ENCODE measurements at places on chromosomes 11 and 22. TPM values are rescaled to one million over a fixed set of nuclear protein-coding genes. Genes with fewer than 3 reads are reported as not detected.
A peak's percentile ranks its signal among the peaks of the same experiment; 100 is the strongest.

Gene SYT9
- total RNA-seq = 0.05 TPM

Gene RAB1B
- total RNA-seq = 80.8 TPM

Gene ANGPTL5
- not detected for total RNA-seq

Gene ASCL2
- 2.5 TPM for total RNA-seq

Gene DERL3
- 2.9 TPM for total RNA-seq

Gene MMP7
- 3.3 TPM for total RNA-seq

Gene ZFP91
- 35.8 TPM for total RNA-seq

Gene GRAMD1B
- 15.6 TPM for total RNA-seq

Gene LARGE2
- 3.5 TPM for total RNA-seq

Gene GGTLC3
- total RNA-seq = not detected

Gene CCDC116
- total RNA-seq = 0.09 TPM

Gene OAF
- total RNA-seq = 4.9 TPM

DNA sequence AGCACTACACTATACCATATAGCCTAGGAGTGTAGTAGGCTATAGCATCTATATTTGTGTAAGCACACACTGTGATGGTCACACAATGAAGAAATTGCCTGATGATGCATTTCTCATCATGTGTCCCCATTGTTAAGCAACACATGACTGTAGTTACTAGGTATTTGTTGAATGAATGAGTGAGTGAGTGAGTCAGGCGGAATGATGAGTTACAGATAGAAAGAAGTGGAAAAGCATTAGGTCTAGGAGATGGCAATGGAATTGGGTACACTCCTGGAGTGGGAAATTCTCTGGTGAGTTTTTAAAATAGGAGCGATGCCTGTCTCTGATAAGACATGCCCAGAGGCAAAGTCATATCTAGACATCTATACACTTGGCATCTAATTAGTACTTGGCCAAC, 160.5 kb upstream of the TBCEL start:
- no peaks in the 10 kb centered on the region for H3K4me1 ChIP-seq
- no peak for DNase-seq
- no peak overlapping the region for H3K4me3 ChIP-seq
- no peak overlapping the region for H3K27ac ChIP-seq
- no peaks in the 10 kb centered on the region for H3K36me3 ChIP-seq

DNA sequence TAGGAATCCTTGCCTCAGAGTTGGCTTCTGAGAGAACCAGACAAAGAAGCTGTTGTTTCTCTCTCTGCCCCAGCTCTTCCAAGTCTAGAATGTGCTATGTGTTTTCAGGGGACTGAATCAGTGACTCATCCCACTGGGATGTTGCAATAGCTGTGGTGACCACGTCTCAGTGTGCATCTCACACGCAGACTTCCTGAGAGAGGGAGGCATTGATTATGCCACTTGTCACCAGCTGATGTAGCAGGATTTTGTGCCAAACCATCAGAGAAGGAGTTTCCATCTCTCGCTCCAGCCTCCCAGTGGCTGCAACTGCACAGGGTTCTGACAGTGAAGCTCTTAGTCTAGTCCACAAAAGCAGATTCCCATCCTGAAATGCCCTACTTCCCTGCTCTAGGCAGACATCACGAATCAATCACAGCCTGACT, 455.8 kb downstream of the MIAT start:
- no peaks in the 10 kb centered on the region for H3K4me1 ChIP-seq
- no peak overlapping the region for H3K4me3 ChIP-seq
- no peaks in the 10 kb centered on the region for H3K27me3 ChIP-seq
- DNase-seq = no peak
- H3K27ac ChIP-seq = no peak overlapping the region

GRCh38 chr11:69889400-69890318, 70.4 kb upstream of the FGF3 start:
- no peak overlapping the region for H3K27ac ChIP-seq
- H3K4me1 ChIP-seq = no peaks in the 10 kb centered on the region
- peaks cover 7% of the 10 kb centered on the region for H3K27me3 ChIP-seq
- no peak overlapping the region for H3K4me3 ChIP-seq

DNA sequence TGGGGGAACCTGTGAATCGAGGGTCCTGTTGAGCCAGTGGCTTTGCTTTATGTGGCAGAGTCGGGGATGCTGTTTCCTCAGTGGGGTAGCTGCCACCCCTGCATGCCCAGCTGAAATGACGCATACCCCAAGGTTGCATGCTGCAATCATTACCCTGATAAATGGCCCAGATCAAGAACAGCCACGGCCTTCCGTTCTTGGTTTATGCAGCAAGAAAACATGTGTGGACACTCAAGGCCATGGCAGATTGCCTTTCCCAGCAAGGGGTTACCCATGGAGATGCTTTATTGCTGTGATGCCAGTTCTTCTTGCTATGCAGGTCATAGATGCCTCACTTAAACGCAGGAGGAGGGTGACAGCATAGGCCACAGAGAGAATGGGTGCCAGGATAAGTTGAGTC, 14.3 kb upstream of the SREBF2 start:
- no peak for DNase-seq
- H3K4me3 ChIP-seq = no peak overlapping the region
- H3K4me1 ChIP-seq = no peaks in the 10 kb centered on the region
- no peaks in the 10 kb centered on the region for H3K27me3 ChIP-seq
- no peak overlapping the region for H3K27ac ChIP-seq
- peaks cover 57% of the 10 kb centered on the region for H3K36me3 ChIP-seq

GRCh38 chr11:62788991-62789390, 1.8 kb downstream of the TMEM179B start:
- peaks cover 39% of the 10 kb centered on the region for H3K4me1 ChIP-seq
- no peak overlapping the region for H3K4me3 ChIP-seq
- DNase-seq = no peak
- H3K27me3 ChIP-seq = no peaks in the 10 kb centered on the region
- peak overlapping the region; percentile 11 for H3K27ac ChIP-seq

GRCh38 chr22:31945971-31946680, 1.8 kb downstream of the YWHAH start:
- no peak overlapping the region for H3K27ac ChIP-seq
- H3K4me1 ChIP-seq = peaks cover 26% of the 10 kb centered on the region
- H3K27me3 ChIP-seq = no peaks in the 10 kb centered on the region

GRCh38 chr22:46769191-46769675, 6.8 kb downstream of the TBC1D22A start:
- H3K4me1 ChIP-seq = peaks cover 23% of the 10 kb centered on the region
- no peak for DNase-seq
- H3K4me3 ChIP-seq = no peak overlapping the region
- H3K36me3 ChIP-seq = peaks cover 10% of the 10 kb centered on the region

DNA sequence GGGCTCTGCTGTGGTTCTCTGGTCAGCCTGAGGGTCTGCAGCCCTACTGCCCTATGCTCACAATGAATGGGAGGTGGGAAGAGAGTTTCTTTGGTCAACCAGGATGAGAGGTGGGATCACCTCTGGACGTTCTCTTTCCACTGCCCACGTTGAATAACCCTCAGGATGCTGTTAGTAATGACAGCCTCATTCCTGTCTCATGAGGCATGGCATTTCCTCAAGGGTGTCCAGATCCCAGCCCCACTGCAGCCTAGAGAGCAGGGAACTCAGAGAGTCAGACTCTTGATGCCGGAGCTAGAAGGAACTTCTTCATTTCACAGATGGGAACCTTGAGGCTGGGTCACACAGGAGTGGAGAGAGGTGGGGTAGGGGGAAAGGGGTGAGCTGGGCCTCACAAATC, 196.0 kb downstream of the CEP164 start:
- H3K36me3 ChIP-seq = no peaks in the 10 kb centered on the region
- no peaks in the 10 kb centered on the region for H3K27me3 ChIP-seq
- no peak for DNase-seq
- H3K4me3 ChIP-seq = no peak overlapping the region
- H3K27ac ChIP-seq = no peak overlapping the region
- H3K4me1 ChIP-seq = peaks cover 15% of the 10 kb centered on the region

DNA sequence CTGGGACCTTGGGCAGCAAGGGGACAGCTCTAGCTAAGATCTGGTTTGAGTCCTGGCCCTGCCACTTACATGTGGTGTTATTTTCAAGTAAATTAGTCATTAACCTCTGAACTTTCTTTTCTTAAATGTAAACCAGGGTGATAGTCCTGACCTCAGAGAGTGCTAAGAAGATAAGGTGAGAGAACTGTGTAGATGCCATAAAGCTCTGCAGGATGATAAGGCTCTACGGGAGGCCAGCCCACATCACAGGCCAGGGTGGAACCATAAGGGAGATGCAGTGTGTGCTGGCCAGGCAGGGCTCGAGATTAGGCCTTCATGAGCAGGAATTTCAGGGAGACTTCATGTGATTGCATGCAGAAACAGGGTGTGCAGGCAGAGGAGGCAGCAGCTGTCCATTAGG, 24.2 kb downstream of the NECTIN1 start:
- H3K36me3 ChIP-seq = no peaks in the 10 kb centered on the region
- H3K27me3 ChIP-seq = peaks cover 11% of the 10 kb centered on the region
- no peak overlapping the region for H3K4me3 ChIP-seq
- peaks cover 5% of the 10 kb centered on the region for H3K4me1 ChIP-seq

DNA sequence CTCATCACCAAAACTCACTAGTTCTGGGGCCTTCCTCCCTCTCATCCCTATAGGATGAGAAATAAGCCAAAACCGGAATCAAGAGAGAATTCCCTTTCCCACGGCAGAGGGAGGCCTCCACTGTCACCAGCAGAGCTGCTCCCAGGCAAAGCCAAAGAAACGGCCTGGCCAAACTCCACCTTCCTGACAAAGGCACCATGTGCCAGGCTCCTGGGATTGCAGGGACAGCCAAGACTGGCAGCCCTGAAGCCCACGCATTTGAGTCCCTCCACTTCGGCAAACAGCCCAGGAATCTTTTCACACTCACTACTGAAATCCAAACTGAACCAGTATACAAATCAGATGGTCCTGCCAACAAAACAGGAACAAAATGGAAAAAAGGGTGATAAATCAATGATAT, 6.1 kb downstream of the SMCO4 start:
- no peak overlapping the region for H3K4me3 ChIP-seq
- no peak overlapping the region for H3K27ac ChIP-seq
- peaks cover 26% of the 10 kb centered on the region for H3K4me1 ChIP-seq

- H3K27ac ChIP-seq = no peak overlapping the region
- H3K4me3 ChIP-seq = no peak overlapping the region
- peaks cover 2% of the 10 kb centered on the region for H3K27me3 ChIP-seq
Observed at GRCh38 chr11:3609416-3610265, 32.2 kb downstream of the ART5 start.

GRCh38 chr11:33863418-33864172, 28.3 kb downstream of the LMO2 start:
- peaks cover under 1% of the 10 kb centered on the region for H3K4me1 ChIP-seq
- peaks cover 43% of the 10 kb centered on the region for H3K27me3 ChIP-seq
- DNase-seq = no peak
- H3K36me3 ChIP-seq = no peaks in the 10 kb centered on the region
- H3K4me3 ChIP-seq = no peak overlapping the region

GRCh38 chr11:119763071-119763728, 34.2 kb upstream of the NECTIN1 start:
- H3K4me1 ChIP-seq = no peaks in the 10 kb centered on the region
- no peak overlapping the region for H3K27ac ChIP-seq
- no peak overlapping the region for H3K4me3 ChIP-seq
- DNase-seq = no peak

DNA sequence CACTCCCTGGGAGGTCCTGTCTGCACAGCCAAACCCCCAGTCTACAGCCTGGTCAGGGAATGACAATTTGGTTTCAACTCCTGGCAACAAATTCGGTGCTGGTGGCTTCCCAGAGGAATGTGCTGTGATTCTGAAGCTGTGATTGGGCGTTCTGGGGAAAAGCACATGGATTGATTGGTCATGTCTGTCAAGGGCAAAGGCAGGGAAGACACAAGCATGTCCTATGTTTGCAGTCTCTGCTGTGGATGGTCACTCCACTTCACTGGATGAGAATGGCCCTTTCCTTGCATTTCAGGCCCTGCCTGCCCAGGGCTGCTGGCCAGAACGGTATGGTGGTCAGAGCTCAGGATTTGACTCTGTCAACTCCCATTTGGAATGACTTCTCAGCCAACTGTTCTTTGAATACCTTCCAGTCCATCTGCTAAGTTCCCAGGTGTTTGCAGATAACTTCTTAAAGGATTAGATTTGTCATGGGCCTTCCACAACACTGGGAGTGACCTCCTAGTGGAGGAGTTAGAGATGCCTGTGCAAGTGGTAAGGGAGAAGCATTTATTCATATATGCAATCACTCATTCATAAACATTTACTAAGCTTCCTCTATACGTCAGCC, 42.7 kb downstream of the SGSM1 start:
- H3K36me3 ChIP-seq = no peaks in the 10 kb centered on the region
- no peak overlapping the region for H3K27ac ChIP-seq
- H3K4me3 ChIP-seq = no peak overlapping the region
- DNase-seq = no peak

- H3K27me3 ChIP-seq = no peaks in the 10 kb centered on the region
- H3K4me3 ChIP-seq = no peak overlapping the region
- no peak overlapping the region for H3K27ac ChIP-seq
- H3K36me3 ChIP-seq = no peaks in the 10 kb centered on the region
Observed at GRCh38 chr11:87463486-87464102, 425.9 kb downstream of the TMEM135 start.

DNA sequence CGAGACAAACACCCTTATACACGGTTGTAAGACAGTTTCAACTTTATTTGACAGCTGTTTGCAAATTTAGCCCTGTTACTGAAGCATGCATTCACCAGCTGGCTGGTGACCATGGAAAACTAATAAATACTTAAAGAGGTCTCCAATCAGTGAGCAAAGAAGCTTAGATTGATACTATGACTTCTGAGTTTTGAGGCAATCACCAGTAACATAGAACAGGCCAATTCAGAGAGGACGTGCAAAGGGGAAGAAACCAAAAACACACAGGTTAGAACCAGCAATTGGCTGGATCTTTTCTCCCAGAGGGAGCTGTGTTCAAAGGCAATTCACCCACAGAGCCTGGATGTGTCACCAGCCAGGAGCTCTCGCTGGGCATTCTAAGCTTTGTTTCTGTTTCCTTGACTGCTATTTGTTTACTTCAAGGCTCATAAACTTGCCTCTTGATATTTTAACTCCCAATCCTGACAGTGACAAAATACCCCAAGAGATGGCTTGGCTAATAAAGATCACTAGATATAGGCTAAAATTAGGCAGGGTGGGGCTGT, 113.6 kb upstream of the MTMR2 start:
- H3K36me3 ChIP-seq = no peaks in the 10 kb centered on the region
- no peaks in the 10 kb centered on the region for H3K27me3 ChIP-seq
- no peaks in the 10 kb centered on the region for H3K4me1 ChIP-seq
- DNase-seq = no peak
- H3K4me3 ChIP-seq = no peak overlapping the region

- DNase-seq = no peak
- H3K36me3 ChIP-seq = peaks cover 5% of the 10 kb centered on the region
- H3K27ac ChIP-seq = no peak within 1 kb of the TSS
- H3K27me3 ChIP-seq = peaks cover 34% of the 10 kb centered on the region
Observed at GRCh38 chr11:17351510-17352176, at the start of gene NCR3LG1. Gene NCR3LG1, plus strand, starts transcription at chr11:17351800. Its CDS starts 170 bp downstream, at chr11:17351970.

DNA sequence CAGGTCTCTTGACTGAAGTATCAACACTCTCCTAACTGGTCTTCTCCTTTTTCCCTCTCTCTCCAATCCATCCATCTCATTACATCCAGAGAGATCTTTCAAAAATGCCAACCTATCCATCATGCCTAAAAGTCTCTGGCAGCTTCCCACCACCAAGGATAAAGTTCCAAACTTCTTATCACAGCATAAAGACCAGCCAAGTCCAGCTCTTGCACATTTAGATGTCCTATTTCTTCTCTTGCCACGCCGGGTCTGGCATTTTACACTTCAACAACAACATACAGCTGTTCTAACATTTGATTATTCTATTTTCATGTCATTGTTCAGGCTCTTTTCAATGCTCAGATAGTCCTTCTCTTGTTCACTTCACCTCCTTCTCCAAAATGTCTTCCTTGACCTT, 70.6 kb downstream of the RELT start:
- no peak for DNase-seq
- no peaks in the 10 kb centered on the region for H3K27me3 ChIP-seq
- H3K27ac ChIP-seq = no peak overlapping the region
- no peaks in the 10 kb centered on the region for H3K36me3 ChIP-seq
- no peak overlapping the region for H3K4me3 ChIP-seq
